ENCODE measurements at places on chromosomes 13 and 19.

- no peak for DNase-seq
Measured at GRCh38 chr13:26628706-26629105, 71.2 kb downstream of the WASF3 start.

DNA sequence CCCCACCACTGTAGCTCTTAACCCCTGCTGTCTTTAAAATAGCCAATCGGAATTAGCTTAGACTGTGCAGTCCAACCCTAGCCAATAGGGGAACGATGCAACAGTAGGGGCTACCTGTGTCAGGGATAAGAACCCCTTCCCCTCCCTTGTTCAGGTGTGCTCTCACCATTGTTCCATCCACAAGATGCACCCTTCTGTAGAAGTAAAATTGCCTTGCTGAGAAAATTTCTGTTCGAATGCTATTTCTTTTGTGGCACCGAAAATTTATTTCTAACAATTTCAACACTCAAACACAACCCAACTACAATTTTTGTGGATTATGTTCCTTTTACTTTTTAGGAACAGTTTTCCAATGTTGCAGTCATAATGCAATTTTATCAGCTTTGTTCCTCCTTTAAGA is 3.6 kb upstream of the ZNF583 start:
- no peak for DNase-seq

DNA sequence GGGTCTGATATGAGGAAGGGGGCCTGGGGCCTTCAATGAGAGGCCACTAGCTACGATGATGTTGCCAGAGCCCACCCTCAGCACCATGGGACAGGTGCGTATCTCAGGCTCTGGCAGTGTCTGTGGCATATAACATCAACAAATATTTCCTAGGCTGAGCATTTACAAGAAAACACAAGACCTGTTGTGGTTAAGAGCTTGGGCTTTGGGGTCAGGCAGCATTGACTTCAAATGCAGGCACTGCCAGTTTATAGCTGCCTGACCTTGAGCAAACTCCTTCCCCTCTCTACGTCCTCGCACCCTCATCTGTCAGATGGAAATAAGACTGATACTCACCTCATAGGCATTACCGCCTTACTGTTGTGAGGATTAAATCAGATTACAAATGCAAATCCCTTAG is 156.0 kb downstream of the KATNAL1 start:
- no peak for DNase-seq

DNA sequence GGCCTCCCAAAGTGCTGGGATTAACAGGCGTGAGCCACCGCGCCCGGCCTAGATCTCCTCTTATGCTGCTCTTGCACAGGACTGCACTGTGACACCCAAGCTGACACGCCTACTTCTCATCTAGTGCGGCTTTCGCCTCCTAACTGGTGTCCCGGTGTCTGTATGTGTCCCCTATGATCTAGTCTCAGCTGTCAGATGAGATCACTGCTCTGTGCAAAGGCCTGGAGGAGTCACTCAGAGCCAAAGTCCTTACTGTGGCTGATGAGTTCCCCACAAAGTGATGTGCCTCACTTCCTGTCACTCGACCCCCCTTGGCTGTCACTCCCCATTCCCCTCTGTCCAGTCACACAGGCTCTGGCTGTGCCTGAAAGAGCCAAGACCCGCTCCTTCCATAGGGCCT is 2.5 kb downstream of the ZNF556 start:
- no peak for DNase-seq

DNA sequence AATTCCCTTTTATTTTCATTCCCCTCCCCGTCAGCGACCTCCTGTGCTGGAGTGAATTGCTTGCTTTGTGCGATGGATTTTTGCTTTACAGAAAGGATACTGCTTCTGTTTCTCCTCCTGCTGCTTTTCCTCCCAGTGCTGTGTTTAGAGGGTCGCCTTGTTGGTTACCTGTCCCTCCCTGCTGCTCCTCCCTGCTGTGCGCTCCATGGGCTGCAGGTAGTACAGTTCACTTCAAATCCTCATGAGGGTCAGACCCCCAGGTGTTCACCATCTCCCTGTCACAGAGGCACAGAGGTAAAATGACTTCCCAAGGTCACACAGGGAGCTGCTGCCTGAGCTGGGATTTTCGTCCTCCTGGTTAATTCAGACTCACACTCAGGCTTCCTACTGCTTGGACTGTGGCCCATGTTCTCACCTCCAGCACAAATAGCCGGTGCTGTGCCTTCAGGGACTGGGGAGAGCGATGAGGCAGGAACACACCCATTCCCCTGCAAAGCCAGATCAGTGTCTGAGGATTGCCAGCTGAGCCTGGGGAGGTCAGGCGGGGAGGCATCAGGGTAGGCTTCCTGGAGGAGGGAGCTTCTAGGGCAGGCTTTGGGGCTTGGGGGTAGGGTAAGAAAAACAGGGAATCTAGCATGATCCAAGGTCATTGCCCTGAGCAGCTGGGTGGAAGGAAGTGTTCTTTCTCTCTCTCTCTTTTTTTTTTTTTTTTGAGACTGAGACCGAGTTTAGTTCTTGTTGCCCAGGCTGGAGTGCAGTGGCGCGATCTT is 14.4 kb downstream of the BICRA start:
- no peak for DNase-seq

- no peak for DNase-seq
Measured at GRCh38 chr19:18832306-18833140, 764 bp downstream of the UPF1 start.

GRCh38 chr19:51018745-51019543 is 565 bp downstream of the KLK10 start:
- DNase-seq = no peak

DNA sequence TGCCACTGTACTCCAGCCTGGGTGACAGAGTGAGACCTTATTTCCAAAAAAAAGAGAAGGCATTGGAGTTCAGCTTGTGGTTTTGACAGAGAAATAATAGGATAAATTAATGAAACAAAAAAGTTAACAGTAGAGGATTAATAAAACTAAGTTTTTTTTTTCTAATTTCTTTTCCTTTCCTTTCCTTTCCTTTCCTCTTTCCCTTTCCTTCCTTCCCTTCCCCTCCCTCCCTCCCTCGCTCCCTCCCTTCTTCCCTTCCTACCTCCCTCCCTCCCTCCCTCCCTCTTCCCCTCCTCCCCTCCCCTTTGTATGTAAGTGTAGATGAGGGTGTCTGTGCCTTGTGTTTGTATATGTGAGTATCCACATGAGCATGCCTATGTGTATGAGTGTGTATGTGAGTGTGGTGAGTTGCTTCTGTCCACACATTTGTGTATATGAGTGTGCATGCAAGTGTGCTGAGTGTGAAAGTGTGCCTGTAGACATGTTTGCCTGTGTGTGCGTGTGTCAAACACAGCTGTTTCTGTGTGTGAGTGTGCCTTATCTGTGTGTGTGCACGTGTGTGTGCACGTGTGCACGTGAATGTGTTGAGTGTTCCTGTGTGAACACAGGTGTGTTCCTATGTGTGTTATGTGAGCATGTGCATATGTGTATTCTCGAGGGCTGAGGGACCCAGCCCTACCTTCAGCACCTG is 12.5 kb upstream of the MZF1 start:
- DNase-seq = no peak

- no peak for DNase-seq
Measured at GRCh38 chr13:38979891-38980749, 10.5 kb downstream of the STOML3 start.

DNA sequence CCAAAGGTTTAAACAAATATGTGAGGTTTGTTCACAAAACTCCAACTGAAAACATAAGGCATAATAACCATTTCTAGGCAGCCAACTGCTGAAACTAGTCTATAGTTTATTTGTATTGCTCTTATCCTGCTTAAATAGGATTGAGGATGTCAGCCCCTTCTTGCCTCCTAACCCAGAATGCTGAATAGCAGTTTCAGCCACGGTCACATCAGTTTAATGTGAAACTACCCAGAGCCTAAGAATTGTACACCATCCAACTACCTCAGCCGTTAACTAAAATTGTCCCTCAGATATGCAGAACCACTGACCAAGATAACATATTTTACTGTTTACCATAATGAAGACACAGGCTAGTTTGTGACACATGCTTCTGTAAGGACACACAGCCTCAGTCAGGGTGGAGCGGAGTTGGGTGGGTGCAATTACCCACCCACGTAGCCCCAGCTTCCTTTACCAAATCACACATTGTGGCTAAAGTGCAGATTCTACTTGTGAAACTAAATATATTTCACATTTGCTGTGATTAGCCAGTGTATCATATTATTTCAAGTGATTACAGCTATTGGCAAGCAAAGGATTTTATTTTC is 259.9 kb downstream of the EFNB2 start:
- DNase-seq = no peak

- DNase-seq = no peak
Measured at GRCh38 chr13:24648271-24648670, 31.9 kb upstream of the ATP12A start.

DNA sequence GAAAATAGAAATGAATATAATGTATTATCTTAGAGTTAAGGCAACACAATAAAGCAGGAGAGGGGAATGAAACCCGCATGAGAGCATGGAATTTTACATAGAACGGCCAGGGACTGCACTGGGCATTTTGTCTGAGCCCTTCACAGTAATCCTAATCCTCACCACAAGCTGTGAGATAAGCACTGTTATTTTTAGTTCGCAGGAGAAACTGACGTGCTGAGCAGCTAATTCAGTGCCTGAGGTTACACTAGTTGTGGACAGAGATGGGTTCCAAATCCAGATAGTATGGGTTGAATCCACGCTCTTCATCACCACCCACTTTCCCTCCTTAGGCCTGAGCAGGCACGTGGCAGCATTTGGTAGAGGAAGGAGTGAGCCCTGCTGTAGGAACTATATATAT is 24.8 kb upstream of the ZNF527 start:
- no peak for DNase-seq

GRCh38 chr19:30792561-30793505 is 420.6 kb downstream of the ZNF536 start:
- no peak for DNase-seq

DNA sequence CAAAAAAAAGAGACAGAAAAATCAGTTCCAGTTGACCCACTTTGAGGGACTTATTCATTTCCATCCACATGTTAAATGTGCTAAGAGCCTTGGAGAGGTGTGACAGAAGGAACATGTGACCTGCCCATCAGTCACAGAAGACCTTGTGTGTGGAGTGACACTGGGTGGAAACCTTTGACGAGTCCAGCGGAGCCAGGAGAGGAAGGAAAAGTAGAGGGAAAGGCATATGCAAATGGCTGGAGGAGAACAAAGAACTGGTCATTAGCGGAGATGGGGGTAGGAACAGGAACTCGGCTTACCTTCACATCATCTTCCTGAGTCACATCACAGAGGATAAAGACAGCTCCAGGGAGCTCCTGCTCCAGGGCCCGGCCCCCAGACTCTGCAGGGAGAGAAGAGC is 2.3 kb downstream of the HSD17B14 start:
- DNase-seq = no peak

GRCh38 chr13:74647991-74648390 is 513.8 kb upstream of the KLF12 start:
- no peak for DNase-seq

DNA sequence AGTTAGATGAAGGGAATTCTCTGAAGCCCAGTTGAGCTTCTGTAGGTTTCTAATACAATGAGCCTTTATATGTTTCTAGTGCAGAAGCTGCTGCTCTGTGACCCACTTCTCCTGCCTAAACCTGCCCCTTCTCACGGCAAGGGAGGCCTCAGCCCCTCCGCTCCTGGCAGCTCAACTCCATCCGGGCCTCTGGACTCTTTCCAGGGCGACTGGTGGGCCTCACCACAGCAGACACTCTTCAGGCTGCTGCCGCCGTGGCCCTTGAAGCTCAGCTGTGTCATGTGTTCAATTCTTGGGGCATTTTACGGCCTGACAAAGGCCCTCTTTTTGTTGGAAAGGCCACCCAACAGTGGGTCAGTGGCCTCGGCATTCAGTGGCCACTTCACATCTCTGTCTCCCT is 10.0 kb upstream of the C19orf33 start:
- DNase-seq = no peak

DNA sequence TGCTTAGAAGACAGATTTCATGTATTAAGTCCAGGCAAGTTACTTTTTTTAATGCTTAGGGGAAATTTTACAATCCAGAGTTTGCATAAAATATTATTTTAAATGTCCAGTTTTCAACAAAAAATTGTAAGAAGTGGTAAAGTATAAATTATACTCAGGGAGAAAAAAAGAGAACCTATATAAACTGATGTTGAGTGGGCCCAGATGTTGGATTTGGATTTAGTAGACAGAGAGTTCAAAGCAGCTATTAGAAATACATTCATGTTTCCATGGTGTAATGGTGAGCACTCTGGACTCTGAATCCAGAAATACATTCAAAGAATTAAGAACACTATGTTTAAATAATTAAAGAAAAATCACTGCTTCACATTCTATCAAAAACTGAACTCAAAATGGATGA is 349.9 kb upstream of the ZNF507 start:
- DNase-seq = no peak

- DNase-seq = no peak
Measured at GRCh38 chr13:44422755-44423643, 49.4 kb downstream of the SERP2 start.

DNA sequence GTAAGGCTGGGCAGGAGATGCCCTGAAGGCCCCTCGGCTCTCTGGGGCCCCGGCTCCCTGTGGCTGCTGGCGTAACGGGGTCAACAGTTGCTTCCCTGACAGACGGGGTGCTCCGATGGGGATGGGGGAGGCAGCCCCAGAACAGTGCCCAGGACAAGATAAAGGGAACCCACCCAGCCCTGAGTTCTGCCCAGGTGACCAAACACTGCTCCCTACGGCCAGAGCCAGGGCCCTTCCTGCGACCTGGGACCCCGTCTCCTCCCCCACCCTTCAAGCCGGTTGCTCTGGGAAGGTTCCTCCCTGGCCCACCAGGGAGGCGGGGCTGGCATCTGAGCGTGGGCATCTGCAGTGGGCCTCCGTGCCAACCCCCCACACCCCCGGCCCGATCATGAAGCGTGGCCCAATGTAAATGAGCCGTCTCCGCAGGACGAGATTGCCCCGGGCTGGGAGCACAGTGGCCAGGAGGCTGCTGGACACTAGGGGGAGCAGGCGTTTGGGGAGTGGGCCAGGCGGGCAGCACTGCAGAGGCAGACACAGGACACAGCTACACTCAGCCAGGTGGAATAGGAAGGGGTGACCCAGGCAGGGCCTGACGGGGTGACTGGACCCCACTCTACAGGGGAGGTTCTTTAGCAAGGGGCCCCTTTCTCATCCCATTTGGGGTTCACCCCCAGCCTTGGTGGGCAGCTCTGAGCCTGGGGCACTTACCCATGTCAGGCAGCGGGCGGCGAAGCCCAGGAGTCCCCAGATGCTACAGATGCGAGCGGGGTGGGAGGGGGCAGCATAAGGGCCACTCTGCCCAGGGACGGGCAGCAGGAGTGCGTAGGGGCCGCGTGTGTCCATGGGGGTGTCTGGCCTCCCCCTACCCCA is 1.2 kb upstream of the NKPD1 start:
- no peak for DNase-seq

- no peak for DNase-seq
Measured at GRCh38 chr19:49145573-49146407, 9.4 kb downstream of the HRC start.

- DNase-seq = no peak
Measured at GRCh38 chr13:109212650-109213049, 573.7 kb downstream of the IRS2 start.

GRCh38 chr13:39196965-39197646 is 158.8 kb downstream of the NHLRC3 start:
- no peak for DNase-seq

DNA sequence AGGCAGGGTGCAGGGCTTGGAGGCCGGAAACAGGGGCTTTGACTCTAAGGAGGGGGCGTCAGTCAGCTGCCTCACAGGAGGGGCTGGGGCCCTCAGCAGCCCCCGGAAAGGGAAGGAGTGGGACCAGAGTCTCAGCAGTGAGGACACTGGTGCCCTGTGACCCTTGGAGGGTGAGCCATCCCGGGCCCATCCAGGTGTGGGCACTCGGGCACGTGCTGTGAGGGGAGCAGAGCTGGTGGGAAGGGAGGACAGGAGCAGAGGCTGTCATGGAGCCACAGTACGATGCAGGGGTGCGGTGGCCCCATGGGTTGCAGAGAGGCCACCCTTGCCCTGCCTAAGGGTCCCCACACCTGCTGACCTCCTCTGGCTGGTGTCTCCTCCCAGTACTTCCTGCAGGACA is 19.1 kb upstream of the ZNF544 start:
- no peak for DNase-seq

Data from thoracic aorta (tissue), 2 donors.